ENCODE measurements at places on chromosomes 2 and 18.

- no peak for DNase-seq
These were observed 299.4 kb downstream of the ZNF516 start for GRCh38 chr18:76195601-76196000.

- no peak for DNase-seq
These were observed 338.5 kb upstream of the SETBP1 start for GRCh38 chr18:44342162-44342561.

DNA sequence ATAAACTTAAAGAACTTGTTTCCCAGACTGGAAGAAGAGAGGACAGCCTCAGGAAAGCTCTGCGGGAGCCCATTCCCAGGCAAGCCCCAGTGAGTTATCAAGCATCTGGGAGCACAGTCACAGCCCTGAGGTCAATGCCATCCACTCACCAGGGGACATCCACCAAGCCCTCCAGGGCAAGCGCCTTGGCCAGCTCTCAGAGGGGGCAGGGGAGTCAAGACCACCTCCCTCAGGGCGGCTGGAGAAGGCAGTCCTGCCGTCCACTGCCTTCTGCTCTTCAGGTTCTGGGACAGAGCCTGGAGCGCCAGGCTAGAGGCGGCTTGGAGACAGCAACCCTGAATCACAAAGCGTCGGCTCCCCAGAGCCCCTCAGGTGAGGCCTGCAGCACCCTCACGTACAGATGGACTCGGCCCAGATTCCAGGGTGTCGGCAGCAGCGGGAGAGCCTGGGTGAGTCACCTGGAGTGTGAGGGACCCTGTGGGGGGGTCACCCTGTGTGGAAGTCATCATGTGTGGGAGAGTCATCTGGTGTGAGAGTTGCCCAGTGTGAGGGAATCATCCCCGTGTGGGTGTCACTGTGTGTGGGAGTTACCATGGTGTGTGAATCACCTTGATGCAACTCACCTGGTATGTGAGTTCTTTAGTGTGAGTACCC lies 100.9 kb upstream of the TEX51 start:
- DNase-seq, result no peak

DNA sequence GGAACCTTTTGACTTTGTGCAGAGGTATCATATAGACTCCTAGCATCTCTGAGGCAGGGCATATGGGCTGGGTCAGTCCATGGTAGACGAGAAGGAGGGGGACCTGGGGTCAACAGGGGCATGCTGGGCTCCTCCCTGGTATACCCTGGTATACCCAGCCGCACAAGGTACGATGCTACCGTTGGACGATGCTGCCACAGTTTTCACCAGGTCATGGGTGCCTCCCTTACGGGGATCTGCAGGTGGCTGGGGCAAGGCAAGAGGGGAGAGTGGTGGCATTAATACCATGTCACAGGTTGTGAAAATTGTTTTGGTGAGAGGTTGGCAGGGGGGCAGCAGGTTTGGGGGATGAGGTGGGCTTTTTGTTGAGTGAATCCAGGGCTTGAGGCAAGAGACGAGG lies 149.8 kb downstream of the TSN start:
- no peak for DNase-seq

DNA sequence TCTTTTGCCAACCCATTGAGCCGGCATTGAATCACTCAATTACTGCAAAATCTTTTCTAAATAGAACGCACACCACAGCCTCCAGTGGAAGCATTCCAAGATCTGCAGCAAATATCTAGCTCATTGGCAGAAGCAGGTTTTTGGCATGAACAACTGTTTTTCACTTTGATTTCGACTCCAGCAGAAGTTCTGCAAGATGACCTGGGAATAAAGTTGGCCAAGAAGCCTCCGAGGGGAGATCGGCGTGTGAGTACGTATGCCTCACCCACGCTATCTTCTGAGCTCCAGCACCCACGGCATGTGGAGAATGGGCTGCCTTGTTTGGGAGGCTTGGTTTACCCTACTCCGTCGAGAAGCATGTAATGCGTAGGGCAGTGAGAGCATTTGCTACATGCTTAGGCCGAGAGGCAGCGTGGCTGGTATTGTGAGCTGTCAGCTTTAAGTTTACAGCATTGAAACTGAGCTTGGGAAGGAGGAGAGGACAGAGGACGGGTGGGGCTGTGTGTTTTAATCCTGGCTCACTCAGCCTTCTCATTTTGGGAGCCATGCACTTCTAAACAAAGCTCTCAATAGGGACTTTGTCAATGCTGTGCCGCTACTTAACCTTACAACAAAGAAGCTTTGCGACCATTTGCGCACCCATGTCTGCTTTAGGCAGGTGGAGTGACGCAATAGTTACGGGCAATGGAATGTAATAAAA lies 10.5 kb downstream of the PCARE start:
- DNase-seq, result no peak

DNA sequence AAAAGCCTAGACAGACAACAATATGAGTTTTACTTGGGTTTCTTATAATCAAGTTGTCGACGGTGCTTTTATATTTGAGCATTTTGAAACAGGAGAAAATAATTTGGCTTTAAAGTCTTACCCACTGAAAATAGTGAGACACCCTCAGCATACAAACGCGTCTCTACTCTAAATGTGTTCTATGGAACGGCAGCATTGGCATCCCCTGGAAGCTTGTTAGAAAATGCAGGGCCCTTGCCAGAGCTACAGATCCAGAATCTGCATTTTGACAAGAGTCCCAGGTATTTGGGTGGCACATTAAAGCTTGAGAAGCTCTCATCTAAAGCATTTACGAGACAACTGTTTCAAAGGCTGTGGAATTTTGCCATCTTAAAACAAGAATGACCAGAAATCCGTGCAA lies 163.5 kb downstream of the PID1 start:
- no peak for DNase-seq

DNA sequence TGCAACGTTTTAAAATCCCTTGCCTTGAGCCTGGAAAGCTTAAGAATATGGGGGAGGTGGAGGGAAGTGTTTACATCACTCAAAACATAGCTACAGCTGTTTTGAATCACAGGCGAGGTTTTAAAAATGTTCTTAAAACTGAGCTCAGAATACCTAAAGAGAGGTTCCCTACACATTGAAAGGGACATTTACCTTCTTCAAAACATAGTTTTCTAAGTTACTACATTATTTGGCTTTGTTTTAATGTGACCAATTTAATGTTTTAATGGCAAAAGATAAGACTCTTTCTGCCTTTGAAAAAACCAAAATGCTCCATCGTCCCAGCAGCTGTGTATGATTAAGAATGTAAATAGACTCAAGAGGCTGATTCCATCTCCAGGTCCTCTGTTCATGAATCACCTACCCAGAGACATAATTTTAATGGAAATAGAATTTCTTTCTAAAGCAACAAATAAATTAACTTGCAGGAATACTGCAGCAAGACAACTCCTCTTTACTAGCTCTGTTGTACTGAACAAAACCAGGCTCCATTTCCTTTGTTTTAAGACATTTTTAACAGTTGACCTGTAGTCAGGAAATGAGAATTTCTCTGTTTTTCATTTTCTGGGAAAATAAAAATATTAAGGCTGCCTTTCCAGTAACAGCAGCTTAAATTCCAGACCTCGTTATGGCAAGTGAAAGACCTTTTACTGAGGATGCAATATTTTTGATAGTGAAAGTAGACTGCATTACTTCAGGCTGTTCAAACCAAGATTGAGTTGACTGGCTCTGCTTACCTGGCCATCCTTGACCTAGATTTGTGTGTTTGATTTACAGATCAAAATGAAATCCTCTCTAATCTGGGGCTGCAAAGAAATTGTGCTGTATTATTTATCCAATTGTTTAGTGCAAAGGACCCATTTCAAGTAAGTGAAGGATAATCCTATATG lies 33.7 kb upstream of the WDR75 start:
- DNase-seq, result no peak

DNA sequence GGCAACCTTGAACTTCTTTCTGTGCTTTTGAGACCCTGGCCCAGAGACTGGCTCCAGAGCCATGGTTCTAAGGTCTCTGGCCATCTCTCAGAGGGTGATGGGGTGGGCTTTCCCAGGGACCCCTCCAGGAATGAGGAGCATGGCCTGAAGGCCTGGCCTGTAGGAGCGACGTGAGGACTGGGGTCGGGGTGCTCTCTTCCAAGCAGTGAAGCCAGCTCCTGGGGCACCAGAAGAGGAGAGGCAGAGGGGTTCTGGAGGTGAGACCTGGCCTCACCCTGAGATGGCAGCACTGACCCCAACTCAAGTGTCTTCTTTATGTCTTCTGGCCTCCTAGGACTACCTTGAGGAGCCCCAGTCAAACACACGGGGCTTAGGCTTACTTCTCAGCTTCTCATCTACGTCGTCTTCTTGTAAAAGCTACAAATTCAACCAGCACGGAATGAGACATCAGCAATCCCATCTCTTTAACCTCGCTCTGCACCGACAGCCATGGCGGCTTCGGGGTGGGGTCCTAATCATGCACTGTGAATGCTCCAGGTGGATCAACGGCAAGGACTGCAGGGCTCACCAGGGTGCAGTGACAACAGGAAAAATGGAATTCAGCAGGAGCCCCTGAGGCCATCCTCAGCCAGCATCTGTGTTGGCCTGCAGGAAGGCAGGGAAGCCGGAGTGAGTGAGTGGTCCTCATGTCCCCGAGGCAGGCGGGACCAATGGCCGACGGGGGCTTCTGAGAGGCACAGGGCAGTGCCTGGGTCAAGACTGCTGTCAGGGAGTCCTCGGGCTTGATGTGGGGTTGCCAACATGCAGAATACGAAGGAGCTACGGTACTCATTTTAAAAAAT lies 214.1 kb downstream of the HDAC4 start:
- DNase-seq, result no peak

GRCh38 chr2:30764021-30764800 lies 43.0 kb downstream of the CAPN13 start:
- DNase-seq, result no peak

- DNase-seq, result no peak
These were observed 202.9 kb upstream of the NT5C1B start for GRCh38 chr2:18792226-18792629.

DNA sequence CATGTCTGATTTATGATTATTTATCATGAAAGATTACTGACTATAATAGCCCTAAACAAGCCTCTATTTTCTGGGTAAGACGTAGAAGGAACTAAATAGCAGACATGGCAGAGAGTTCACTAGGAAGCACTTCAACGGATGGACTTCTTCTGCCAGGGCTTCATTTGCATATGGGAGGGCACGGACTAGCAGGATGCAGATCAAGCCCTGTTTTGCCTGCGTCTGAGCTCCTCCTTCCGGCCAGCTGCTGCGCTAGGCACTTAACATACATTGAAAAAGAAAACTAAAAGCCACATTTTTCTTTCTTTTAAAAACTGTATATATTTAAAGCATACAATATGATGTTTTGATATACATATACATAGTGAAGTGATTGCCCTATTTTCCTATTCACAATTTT lies 340.0 kb upstream of the MEX3C start:
- DNase-seq, result no peak

GRCh38 chr2:1986598-1986997 lies 242.3 kb upstream of the PXDN start:
- DNase-seq, result no peak

- no peak for DNase-seq
These were observed 135.5 kb downstream of the MYO3B start for GRCh38 chr2:170313347-170313991.

GRCh38 chr2:130912471-130912870 lies 75.8 kb downstream of the ARHGEF4 start:
- no peak for DNase-seq

- DNase-seq, result no peak
These were observed 300.3 kb upstream of the MGAT5 start for GRCh38 chr2:133953524-133953923.

DNA sequence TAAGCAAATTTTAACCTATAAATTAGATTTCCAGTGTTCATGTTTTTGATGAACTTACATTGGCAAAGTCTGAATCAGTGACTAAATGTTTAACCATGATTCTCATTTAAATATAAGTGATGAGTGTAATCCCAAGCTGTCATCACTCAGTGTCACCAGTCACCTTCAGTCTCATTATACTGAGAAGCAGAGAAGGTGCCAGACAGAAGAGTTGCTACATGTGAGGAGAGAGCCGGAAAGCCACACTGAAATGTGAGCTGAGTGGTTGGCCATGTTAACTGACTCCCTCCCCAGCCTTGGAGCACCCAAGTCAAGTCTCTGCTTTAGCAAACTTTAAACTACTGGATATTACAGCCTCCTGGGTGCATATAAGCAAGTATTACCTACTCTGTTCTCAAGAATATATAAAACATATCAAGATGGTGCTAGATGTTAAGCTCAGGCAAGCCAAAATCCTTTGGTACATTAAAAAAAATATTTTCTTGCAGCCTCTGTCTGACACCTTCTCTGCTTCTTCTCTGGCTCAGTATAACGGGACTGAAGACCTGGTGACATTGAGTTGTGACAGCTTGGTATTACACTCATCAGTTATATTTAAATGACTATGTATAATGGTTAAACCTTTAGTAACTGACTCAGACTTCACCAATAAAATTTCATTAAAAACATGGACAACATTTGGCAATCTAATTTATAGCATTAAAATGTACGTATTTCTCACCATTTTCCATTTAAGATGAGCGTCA lies 75.8 kb upstream of the MAP3K20 start:
- no peak for DNase-seq

DNA sequence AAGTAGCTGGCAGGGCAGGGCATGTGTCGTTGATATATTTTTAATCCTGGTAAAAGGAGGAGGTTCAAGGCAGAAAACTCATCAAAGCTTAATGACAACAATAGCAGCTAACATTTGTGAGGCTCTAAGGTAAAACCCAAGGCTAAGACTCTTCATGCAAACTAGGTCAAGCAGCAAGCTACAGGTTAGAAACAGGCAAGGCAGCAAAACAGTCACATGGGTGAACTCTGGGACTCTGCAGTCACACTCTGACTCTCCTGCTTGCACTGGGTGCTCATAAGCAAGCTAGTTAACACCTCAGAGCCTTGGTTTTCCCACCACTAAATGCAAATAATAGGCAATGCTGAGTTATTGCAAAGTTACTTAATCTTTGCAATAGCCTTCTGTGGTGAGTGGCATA lies 7.9 kb downstream of the IL1RN start:
- no peak for DNase-seq

DNA sequence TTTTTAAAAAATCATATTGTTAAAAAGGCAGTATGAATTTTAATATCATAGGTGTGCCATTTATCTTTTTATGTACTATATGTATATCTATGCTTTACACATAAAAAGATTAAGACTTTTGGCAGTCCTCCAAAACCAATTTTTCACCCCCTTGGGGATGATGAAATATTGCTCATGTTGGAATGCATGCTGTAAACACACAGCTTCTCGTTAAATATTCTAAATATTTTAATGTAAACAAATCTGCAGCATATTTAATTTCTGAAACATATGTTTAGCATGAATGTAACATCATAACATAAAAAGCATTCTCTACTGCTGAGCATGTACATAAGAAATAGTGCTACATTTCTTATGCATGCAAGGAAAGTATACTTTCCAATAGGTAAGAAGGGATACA lies 484.3 kb upstream of the LRATD1 start:
- no peak for DNase-seq

All from effector memory CD4-positive, alpha-beta T cell (primary cell).